ENCODE measurements at places on chromosomes 7 and 10.

GRCh38 chr7:47300472-47301104, 281.3 kb downstream of the TNS3 start:
- no peak for DNase-seq

DNA sequence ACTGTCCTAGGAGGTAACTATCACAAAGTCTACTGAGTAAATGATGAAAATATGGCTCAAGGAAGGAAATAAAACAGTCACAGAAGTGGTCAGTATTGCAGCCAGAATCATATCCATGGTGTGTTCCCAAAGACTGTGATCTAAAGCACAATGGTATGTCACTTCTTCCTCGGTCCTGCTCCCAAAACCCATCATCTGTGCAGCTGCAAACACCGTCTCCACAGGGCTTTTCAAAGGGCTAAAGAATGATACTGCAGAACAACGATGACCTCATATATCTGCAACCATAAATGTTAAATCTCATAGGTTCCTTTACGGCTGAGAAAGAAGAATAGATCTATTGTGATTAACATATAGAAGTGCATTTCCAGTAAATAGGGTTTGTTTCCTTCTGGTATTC, 465.0 kb downstream of the GRID1 start:
- no peak for DNase-seq

DNA sequence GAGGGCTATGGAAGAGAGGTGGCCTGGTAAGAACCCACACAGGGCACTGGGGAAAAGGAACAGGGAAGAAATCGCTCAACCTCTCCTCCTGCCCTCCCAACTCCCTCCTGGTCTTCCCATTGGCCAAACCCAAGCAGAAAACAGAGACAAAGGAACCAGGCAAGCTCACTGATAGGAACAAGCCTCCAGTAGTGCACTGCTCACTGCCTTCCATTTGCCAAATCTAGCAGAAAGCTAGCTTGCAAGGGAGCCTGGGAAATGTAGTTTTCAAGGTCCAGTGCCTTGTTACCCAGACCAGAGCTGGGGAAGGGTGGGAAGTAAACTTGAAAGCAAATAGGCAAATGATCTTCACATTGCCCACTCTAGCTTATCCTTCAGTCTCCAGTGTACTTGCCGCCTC, 556.1 kb upstream of the AUTS2 start:
- no peak for DNase-seq

DNA sequence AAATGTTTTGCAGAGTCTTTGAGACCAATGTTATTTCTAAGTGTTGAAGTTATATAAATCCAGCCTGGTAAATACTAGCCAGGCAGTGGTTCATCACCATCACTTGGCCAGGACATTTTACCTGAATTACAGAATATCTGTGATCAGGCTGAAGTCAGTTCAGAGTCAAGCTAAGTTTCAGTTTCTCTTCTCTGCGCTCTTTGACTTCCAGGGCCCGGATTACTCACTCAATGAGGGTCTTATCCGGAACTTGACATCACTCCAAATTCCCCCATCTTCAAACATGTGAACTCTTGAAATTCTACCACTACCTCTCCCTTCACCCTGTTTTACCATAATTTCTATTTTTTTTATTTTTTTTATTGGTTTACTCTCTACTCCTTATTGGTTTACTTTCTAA, 36.6 kb upstream of the CCAR1 start:
- DNase-seq: no peak

DNA sequence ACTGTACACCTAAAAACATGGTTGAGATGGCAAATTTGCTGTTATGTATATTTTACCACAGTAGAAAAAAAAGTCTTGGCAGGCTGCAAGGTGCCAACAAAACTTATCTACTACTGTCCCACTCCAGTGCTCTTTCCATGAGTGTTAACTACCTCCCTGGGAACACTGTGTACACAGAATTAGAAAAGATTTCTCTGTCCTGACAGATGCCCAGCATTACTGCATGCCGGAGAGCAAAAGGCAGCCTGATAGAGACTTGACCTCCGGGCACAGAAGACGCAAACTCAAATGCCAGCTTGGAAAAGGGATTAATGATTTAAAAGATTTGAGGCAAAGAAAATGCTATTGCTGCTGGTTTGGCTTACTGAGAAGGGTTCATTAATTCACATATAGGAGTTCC, 228.8 kb downstream of the TMEM178B start:
- no peak for DNase-seq

DNA sequence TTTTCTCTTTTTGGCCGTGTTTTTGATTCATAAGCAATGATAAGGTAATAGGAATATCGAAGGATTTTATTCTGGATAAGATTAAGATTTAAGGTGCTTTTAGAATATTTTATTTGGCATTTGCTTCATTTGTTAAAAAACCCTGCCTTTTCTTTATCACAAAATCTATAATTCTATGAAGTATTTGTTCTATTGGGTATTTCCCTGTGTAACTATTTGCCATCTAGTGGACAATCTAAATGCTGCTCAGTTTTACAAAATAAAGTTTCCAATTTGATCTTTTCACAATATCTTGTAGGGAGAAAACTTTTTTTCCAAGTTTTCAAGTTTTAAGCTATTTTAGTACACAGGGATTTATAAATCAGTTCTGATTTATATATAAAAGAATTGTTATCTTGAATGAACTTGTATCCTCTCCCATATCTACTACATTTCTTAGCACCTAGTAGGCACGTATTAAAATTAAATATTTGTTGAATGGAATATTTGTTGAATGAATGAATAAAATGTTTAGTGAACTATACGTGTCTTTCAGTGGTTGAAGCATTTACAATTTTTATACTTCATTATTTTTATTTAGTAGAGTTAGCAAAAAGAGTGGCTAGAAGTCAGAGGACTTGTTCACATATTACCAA, 26.5 kb downstream of the ANKRD7 start:
- no peak for DNase-seq

DNA sequence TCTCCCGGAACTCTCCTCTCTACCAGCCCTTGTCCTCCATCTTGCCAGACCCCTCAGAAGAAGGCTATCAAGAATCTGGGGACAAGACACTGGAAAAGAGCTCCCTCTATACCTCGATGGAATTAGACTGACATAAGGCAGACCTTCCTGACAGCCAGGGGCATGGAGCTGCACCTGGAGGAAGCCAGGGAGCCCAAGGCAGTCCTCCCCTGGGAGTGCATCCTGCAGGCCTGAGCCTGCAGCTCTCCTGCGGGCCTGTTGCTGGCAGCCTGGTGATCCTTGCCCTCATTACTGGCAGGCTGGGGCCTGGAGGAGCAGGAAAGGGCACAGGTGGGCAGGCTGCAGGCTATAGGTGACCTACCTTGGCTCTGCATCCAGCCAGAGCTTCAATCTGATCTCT, 323.4 kb downstream of the GRID1 start:
- no peak for DNase-seq

DNA sequence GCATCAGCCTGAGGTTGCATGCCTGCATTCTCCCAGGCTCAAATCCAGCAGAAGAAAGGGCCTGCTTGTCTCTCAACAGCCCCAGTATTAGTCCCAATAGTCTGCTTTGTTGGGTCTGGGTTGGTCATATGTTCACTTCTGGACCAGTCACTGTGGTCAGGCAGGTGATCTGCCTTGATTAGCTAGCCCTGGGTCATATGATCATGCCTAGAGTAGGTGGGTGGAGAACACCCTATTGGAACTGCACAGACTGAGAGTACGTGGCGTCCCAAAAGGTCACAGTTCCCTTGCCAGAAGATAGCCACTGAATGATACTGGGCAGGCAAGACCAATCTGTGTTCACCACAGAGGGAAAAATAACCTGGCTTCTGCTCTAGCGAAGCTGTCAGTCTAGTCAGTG, 80.1 kb downstream of the SH2D4B start:
- DNase-seq: no peak

DNA sequence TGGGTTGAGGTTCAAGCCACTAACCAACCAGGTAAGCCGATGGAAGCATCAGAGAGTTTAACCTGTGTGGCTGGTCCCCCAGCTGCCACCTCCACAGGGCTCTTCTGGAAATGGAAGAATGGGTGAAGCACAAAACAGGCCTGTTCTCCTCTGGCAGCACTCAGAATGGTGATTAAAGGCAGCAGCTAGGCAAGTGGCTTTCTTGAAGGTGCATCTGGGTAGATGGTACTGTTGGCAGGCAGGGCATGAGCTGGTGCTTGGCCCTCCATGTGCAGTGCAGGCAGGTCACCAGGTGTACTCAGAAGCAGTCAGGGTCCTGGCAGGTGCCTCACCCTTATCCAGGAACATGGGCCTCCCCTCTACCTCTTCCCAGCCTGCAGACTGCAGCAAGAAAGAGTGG, 11.5 kb downstream of the AKR1E2 start:
- DNase-seq: no peak

GRCh38 chr7:131548371-131548770, 8.1 kb downstream of the PODXL start:
- no peak for DNase-seq

DNA sequence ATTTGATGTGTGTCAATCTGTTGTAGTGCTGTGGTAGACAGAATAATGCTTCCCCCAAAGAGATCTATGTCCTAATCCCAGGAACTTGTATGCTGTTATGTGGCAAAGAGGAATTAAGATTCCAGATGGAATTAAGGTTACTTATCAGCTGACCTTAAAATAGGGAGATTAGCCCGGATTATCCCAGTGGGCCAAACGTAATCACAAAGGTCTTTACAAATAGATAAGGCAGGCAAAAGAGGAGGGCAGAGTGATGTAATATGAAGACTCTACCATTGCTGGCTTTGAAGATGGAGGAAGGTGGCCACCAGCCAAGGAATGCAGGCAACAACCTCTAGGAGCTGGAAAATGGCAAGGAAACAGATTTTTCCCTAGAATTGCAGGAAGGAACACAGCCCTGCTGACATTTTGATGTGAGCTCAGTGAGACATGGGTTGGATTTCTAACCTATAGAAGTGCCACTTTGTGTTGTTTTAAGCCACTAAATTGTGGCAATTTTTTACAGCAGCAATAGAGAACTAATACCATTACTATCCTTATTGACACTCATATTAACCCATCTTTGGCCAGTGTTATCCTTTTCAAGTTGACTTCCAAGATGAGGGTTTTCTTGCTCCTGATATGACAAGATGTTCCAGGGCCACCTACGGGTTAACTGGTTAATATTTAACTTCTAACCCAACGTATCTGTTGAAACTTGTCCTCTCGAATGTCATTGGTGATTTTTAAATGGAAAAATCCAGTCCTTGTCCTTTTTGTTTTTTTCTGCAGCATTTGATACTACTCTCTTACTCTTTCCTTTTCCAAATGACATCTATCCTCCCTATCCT, 29.3 kb downstream of the CYCS start:
- DNase-seq: no peak

GRCh38 chr10:49273626-49274025, 25.3 kb upstream of the C10orf71 start:
- no peak for DNase-seq

DNA sequence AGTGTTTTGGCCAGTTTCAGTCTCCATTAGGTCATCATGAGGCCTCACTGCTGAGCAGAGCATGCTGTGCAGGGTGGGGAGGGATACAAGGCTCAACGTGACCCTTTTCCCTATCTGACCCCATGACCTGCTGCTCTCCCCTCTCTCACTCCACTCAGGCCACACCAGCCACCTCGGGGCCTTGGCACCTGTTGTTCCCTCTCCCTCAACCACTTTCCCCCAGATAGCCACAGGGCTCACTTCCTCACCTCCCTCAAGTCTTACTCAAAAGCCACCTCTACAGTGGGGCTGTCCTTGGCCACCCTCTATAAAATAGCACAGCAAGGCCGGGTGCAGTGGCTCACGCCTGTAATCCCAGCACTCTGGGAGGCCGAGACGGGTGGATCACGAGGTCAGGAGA, 13.9 kb downstream of the SH3PXD2A start:
- DNase-seq: no peak

DNA sequence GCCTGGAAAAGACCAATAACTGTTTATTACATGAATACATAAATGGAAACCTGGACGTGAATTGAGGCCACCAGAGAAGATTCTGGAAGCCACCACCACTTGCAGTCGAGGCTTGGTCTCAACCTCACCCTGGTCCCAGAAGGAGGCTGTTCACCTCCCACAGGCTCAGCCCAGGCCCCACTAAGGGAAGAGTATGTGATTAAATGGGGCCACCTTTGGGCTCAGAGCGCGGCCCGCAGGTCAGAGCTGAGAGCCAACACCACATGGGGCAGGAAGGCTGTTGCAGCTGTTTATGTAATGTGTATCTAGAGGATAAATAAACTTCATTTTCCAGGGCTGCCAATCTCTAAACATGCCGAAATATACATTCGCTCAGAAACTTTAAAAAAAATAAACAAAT, 17.6 kb upstream of the FGFR2 start:
- no peak for DNase-seq

DNA sequence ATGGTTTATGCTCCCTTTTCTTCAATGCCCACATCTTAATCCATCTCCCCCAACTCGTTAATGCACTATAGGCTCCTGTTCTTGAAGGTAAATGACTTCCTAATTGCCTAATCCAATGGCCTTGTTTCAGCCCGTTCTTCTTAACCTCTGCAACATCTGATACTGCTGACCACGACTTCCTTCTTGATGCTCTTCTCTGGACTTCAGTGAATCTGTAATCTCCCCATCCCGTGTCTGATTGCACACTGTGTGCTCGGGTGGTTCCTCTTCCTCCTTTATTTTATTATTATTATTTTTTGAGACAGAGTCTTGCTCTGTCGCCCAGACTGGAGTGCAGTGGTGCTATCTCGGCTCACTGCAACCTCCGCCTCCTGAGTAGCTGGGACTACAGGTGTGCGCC, 58.9 kb downstream of the HIPK2 start:
- DNase-seq: no peak

DNA sequence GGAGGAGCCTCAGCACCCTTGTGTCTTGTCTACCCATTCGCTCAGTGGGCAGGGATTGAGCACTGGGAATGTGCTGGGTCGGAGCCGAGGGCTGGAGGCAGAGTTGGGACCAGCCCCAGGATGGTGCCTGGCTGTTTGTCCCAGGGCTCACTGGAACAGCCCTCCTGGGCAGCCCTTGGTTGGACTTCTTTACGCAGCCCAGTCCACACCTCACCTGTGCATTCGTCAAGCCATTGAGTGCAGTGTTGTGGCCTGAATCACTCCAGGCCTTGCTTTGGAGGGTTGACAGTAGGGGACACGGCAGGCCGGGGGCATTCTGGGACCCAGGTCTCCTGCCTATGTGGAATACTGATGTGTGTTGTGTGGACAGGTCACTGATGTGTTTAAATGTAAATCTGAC, 229.6 kb downstream of the MGMT start:
- no peak for DNase-seq

- no peak for DNase-seq
Measured at GRCh38 chr7:39085590-39086049, 107.9 kb downstream of the POU6F2 start.

GRCh38 chr10:17203416-17203815, 1.9 kb upstream of the TRDMT1 start:
- no peak for DNase-seq

- no peak for DNase-seq
Measured at GRCh38 chr10:75137533-75138438, 26.3 kb downstream of the SAMD8 start.

DNA sequence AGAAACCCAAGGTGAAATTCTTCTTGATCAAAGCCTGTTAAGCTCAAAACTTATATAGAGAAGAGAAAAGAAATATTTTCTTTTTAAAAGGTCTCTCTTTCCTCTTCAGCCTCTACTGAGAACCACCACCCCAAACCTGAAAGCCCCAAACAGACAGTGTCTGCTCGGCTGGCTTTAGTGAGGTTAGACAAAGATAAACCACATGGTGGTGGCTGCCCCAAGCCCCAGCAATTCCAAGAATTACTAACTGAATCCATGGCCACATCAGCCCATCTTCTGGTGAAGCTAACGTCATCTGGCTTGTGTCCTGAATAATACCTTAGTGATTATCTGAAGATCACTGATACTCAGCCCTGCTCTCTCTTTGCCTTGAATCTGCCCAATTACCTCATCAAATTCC, 275.0 kb downstream of the ELMO1 start:
- DNase-seq: no peak

All from stimulated activated CD4-positive, alpha-beta T cell treated with anti-CD3 and anti-CD28 coated beads, Interleukin-1b, Interleukin-23, amount 100 ng/mL, for 1 hour (primary cell).